ENCODE measurements at places on chromosomes 11 and 22.
A peak's percentile ranks its signal among the peaks of the same experiment; 100 is the strongest.

- no peak for DNase-seq
Measured at GRCh38 chr11:83424376-83425136, 138.4 kb upstream of the CCDC90B start.

GRCh38 chr11:1494650-1495049 lies 8.1 kb upstream of the MOB2 start:
- no peak for DNase-seq

- no peak for DNase-seq
Measured at GRCh38 chr11:57222239-57222638, 14.8 kb downstream of the APLNR start.

- peak; percentile 52 for DNase-seq
Measured at GRCh38 chr11:120801801-120802689, 221.9 kb upstream of the TBCEL start.

DNA sequence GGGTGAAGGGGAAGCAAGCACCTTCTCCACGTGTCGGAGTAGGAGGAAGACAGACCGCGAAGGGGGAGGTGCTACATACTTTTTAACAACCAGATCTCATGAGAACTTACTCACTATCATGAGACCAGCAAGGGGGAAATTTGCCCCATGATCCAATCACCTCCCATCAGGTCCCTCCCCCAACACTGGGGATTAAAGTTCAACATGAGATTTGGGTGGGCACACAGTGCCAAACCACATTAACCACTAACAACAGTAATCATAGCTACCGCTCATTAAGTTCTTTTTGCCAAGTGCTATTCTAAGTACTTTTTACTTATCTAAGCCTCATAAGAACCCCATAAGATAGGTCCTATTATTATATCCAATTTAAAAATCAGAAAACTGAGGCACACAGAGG lies 450.5 kb upstream of the DDI1 start:
- DNase-seq, result no peak

DNA sequence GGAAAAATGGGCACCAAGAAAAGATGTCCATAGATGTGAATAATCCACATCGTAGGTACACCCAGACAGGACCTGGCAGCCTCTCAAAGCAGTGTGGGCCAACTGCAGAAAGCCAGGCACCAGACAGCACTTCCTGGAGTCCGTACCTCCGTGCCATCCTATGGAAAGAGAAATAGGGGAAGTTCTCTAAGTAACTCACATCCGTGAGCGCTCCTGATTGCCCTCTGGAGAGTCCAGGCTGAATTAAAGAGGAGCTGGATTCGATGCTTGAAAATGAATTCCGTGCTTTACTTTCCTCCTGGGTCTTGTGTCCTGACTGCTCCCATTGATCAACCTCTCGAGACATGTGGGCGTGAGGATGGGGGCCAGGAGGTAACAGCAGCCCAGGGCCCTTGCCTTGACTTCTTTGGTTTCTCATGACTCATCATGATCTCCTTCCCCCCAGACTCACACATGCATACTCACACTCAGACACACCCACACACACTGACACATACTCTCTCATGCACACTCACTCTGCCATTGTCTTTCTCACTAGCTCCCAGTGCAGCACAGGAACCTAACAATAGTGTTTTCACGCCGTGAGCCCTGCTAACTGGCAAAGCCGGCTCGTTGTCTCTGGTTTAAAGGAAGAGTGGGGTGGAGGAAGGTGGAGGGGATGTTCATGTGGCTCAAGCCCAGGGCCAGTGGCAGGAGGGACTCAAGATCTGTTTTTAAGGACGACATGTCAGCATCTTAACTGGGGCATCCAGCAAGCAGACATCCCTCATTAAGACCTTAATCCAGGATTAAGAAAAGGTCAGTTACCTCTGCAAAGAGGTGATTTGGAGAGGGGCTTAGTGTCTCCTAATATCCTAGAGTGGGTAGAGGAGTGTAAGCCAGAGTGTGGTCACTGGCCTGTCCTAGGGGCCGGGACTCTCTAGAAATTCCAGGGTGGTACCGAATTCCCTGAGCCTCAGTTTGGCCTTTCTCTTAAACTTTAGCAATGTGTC lies 104.2 kb downstream of the SCN3B start:
- DNase-seq, result no peak

DNA sequence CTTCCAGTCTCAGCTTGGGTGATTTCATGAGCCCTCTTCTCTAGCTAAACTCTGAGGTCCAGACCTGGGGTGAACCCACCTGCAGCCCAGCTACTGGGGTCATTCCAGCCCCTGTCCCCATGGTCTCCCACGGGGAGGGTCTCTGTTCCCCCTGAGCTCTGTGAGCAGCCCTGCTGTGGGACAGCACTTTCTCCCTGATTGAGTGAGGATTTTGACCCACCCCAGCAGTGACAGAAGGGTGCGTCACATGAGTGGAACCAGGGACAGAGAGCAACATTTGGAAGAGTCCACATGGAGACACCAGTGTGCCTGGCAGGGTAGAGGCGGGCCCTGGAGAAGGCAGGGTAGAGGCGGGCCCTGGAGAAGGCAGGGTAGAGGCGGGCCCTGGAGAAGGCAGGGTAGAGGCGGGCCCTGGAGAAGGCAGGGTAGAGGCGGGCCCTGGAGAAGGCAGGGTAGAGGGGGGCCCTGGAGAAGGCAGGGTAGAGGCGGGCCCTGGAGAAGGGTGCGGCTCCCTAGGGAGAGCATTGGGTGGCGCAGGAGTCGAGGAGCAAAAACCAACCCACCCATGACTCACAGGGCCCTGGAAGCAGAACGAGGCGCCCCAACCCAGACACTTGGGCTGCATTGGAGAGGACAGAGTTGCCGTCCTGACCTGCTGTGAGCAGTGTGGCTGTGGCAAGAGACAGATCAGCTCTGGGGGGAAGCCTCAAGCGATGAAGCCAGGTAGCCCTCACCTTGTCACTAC lies 227.7 kb upstream of the B3GAT1 start:
- DNase-seq, result no peak

DNA sequence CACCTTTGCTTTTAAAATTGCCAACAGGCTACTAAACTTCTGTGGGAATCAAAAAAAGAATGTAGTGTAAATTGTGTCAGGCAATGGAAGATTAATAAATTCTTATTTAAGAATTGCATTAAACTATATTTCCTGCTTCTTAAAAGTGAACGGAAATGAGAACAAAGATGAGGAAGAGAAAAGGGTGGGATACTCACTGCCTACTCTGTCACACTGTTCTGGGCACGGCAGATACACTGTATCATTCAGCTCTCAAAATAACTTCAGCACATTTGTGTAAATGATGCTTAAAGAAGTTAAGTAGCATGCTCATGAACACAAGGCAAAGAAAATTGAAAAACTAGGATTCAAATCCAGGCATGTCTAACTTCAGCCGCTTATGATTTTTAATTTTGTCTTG lies 218.7 kb downstream of the DCDC1 start:
- DNase-seq, result no peak

- DNase-seq, result no peak
Measured at GRCh38 chr11:19407677-19408270, 167.0 kb upstream of the E2F8 start.

- DNase-seq, result peak; percentile 86
Measured at GRCh38 chr22:23767673-23768548, at the start of gene CHCHD10. Gene CHCHD10, minus strand, starts transcription at chr22:23767972. Its CDS starts 98 bp downstream, at chr22:23767874.

DNA sequence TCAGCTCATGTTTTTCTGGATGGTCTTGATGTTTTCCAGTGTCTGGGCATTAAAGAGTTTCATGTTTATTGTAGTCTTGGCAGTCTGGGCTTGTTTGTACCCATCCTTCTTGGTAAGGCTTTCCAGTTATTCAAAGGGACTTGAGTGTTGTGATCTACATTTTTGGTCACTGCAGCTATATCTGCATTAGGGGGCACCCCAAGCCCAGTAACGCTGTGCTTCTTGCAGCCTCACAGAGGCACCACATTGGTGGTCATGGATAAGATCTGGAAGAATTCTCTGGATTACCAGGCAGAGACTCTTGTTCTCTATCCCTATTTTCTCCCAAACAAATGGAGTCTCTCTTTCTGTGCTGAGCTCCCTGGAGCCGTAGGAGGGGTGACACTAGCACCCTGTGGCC lies 451.5 kb upstream of the FAT3 start:
- no peak for DNase-seq

GRCh38 chr22:40898850-40899357 lies 37.0 kb upstream of the DNAJB7 start:
- peak; percentile 30 for DNase-seq

- no peak for DNase-seq
Measured at GRCh38 chr11:41522899-41523672, 63.6 kb upstream of the LRRC4C start.

DNA sequence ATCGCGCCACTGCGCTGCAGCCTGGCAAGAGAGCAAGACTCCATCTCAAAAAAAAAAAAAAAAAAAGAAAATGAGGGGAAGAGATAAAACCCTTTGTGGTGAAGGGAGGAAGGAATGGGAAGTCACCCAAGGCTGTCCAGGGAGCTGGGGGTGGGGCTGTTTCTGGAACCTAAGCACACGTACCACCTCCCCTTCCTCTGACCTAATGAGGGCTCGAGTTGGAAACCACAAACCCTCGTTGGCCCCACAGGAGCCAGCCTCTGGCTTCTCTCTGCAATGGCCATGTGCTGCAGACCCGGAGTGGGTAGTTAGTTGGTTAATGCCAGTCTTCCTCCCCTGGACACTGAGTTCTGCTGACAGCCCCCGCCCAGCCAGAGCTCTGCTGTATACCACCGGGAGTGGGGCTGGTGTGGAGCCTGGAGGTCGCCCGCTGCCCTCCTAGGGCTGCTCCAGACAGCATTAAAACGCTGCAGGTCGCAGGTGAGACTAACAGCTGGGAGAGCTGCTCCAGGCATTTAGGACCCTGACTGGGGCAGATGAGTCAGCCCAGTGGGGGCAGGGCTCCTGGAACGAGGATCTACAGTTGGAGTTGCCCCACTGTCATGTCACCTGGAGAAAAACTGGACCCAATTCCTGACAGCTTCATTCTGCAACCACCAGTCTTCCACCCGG lies at the start of gene LGALS12:
Gene LGALS12, plus strand, starts transcription at position 228 of the 672 bp plus-strand sequence. Its CDS starts 375 bp downstream, at position 603.
- no peak for DNase-seq

GRCh38 chr11:45023065-45023365 lies 72.3 kb upstream of the TP53I11 start:
- DNase-seq, result no peak

- no peak for DNase-seq
Measured at GRCh38 chr11:3849297-3849874, 6.1 kb upstream of the STIM1 start.

DNA sequence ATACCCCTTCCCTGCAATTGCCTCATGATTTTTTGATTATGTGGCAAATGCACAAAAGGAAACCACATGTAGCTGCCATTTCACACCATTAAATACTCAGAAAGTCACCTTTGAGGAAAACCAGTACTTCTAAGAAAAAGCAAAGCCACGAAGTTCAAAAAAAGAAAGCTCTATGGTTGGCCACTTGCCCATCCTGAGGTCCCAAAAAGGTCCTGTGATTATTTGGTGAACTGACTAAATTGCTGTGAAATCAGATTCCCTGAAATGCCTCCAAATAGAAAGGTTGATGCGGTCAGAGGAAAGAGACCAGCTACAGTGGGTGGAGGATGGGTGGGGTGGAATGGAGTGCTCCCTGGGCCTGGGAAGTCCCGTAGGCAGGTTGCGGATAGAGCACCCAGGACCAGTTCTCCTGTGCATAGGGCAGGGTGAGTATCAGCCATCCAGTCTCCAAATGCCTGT lies 26.9 kb downstream of the MRPL16 start:
- no peak for DNase-seq

DNA sequence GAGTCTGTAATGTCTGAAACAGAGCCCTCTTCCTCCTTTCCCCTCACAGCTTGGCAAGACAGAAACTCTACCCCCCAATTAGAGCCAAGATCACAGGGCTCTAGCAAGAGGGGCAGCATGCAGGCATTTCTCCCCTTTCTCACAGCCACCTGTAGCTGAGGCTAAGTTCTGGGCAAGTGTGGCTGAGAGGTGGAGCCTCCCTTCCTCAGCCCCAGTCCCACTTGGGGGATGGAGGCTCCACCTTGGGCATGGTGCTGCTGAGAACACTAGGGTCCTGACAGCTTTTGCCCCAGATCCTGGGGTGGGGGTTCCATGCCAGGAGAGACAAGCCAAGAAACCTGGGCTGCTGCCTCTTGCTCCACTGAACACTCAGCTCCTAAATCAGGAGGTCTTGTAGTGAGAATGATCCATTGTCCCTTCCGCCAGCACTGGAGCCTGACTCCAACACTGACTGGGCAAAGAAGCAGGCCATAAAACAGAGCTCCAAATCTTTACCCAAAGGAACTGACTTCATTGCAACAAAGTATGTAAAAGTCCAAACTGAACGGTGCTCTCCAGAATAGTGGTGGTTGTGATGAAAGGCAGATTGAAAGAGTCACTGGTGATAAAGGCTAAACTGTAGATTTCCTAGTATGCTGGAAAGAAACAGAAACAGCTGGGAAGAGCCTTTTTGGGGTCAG lies 25.6 kb downstream of the NARS2 start:
- no peak for DNase-seq

DNA sequence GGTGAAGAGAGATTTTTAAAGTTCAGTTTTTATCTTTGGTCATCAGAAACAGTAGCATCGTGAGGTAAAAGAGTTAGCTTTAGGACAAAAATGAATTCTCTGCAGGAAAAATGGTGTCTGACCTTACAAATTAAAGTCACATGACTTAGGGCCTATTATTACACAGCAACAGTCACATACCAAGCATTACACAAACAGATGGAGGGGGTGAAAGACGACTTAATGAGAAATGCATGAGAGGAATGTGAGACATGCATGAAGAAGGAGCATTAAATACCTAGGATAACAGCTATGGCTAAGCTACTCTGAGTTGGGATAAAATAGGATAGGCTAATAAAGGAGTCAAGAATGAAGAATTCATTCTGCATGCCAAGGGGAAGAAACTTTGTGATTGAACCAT lies 77.5 kb downstream of the BLID start:
- no peak for DNase-seq
